ENCODE measurements at places on chromosomes 13 and 19. TPM values are rescaled to one million over a fixed set of nuclear protein-coding genes. Genes with fewer than 3 reads are reported as not detected.

FNDC3A gene
- total RNA-seq: 52.9 TPM

OR4F17 gene
- not detected for total RNA-seq

MAMSTR gene
- total RNA-seq: 0.55 TPM

IL4I1 gene
- not detected for total RNA-seq

FFAR3 gene
- not detected for total RNA-seq

CEACAM3 gene
- total RNA-seq: not detected

MIR17HG gene
- total RNA-seq: not detected

All from stomach (tissue), 19 donors.